ENCODE measurements at places on chromosomes 4 and X.

- no peak for DNase-seq
These were observed 46.9 kb upstream of the TLL1 start for GRCh38 chr4:165826166-165826565.

GRCh38 chr4:1055721-1056590, 44.5 kb downstream of the FGFRL1 start:
- DNase-seq = peak; percentile 80

DNA sequence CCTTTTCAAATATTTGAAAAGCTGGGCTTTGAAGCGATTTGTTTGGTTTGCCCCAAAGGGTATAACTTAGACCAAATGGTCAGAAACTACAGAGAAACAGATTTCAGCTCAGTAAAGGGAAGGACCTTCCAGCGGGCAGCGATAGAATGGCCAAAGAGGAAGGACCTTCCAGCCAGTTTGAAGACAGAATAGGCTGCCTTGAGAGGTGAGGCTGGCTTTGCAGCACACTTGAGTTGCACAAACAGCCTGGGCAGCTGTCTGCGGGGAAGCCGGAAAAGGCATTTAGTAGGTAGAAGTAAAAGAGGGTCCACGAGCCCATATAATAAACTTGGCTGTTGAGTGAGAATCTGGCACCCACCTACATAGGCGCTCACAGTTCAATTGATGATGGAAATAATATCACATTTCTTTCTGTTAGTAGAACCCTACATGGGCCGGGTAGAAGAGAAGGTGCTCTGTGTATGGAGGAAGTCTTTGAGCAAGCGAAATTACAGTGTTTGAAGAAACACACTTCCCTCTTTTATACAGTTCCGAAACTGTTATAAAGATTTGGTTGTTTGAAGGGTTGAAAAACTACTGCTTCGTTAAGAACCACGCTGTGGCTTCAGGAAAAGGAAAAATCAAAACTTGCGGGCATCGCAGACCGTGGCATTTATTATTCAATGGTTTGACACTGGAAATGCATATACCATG, 75.0 kb upstream of the SORBS2 start:
- DNase-seq = no peak

GRCh38 chr4:183867247-183867646, 37.9 kb upstream of the STOX2 start:
- DNase-seq = no peak

DNA sequence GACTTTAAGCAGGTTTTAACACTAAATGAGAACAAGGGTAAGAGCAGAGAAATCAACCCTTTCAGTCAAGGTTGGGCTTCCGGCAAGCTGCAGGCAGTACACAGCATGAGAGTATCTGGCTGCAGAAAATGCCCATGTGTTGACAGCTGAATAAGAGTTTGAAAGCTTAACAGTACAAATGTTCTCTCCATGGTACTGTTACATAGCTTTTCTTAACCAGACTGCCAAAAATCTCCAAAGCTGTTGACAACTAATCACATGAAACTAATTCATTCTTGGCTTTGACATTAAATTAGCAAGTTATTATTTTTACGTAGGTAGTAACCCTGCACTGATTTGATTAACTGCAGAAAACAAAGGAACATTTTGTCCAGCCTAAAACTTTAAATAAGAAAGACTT, 153.5 kb downstream of the SLC10A7 start:
- DNase-seq = no peak

GRCh38 chrX:119067023-119067739, 5.6 kb upstream of the CT47C1 start:
- DNase-seq = peak; percentile 2

- DNase-seq = no peak
These were observed 51.3 kb downstream of the RNF150 start for GRCh38 chr4:141081921-141082395.

DNA sequence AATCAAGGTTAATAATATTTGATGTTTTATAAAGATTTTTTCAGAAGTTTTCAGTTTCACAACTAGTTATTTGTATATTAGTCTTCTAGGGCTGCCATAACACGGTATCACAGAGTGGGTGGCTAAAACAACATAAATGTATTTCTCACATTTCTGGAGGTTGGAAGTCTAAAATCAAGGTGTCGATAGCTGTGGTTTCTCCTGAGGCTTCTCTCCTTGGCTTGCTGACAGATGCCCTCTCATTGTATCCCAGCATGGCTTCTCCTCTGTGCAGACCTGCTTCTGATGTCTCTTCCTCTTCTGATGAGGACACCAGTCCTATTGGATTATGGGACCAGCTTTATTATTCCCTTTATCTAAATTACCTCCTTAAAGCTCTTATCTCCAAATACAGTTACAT, 1456.6 kb downstream of the STIM2 start:
- no peak for DNase-seq

DNA sequence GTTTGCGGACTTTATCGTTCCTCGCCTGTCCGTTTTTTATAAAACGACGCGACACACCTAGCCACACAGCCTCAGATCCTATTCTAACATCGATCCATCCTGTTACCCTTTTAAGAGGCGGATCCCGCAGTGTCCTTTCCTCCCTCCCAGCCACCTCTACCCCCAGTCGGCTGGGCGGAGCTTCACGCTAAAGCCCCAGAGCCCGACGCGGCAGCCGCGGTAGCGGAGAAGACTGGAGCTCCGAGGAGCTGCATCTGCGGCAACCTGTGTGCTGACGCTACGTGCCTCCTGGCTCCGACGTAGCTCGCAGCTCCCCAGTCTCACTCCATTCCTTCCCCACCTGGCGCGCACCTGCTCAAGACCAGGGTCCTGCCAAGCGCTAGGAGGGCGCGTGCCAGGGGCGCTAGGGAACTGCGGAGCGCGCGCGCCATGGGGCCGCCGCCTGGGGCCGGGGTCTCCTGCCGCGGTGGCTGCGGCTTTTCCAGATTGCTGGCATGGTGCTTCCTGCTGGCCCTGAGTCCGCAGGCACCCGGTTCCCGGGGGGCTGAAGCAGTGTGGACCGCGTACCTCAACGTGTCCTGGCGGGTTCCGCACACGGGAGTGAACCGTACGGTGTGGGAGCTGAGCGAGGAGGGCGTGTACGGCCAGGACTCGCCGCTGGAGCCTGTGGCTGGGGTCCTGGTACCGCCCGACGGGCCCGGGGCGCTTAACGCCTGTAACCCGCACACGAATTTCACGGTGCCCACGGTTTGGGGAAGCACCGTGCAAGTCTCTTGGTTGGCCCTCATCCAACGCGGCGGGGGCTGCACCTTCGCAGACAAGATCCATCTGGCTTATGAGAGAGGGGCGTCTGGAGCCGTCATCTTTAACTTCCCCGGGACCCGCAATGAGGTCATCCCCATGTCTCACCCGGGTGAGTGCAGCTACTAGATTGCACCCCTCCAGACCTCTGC, at the start of gene RNF128:
Gene RNF128 (plus strand): TSS at position 217 of the 953 bp plus-strand sequence. CDS start 213 bp downstream, at position 430.
- DNase-seq = no peak

DNA sequence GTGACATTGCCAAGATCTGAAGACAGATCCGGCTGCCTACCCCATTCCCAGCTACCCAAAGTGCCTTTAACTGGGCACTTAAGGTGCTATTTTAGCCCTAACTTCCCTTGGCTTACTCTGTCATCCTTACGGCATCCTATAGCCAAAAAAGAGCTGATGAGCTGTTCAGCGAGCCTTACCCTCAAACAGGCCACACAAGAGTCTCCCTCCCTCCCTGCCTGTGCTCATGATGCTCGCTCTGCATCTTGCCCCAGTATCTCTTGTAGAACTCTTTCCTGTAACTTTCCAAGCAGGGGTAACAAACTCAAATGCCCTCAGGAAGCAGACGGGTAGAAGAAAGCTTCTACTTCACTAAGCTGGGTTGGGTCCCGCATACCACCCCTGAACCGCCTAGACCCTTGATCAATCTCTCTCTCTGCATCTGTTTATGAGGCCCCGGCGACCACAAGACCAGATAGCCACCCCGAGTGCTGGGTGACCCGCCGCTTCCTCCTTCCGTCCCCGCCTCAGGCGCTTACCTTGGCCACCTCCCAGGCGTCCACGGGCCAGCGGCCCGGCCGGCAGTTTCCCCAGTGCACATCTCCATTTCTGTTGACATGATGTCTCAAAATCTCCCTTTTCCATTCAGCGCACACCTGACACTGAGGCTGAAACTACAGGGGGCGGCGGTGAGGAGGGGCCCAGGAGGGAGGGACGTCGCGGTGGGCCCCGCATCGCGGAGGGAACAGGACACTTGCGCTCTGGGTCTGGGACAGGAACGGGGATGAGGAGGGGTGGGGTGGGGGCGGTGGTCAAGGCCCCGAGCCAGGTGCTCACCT, 663 bp downstream of the CXorf38 start:
- peak; percentile 8 for DNase-seq

- DNase-seq = no peak
These were observed 111.9 kb upstream of the UNC5C start for GRCh38 chr4:95660719-95661118.

GRCh38 chr4:1177274-1178141, 5.1 kb upstream of the SPON2 start:
- DNase-seq = no peak

DNA sequence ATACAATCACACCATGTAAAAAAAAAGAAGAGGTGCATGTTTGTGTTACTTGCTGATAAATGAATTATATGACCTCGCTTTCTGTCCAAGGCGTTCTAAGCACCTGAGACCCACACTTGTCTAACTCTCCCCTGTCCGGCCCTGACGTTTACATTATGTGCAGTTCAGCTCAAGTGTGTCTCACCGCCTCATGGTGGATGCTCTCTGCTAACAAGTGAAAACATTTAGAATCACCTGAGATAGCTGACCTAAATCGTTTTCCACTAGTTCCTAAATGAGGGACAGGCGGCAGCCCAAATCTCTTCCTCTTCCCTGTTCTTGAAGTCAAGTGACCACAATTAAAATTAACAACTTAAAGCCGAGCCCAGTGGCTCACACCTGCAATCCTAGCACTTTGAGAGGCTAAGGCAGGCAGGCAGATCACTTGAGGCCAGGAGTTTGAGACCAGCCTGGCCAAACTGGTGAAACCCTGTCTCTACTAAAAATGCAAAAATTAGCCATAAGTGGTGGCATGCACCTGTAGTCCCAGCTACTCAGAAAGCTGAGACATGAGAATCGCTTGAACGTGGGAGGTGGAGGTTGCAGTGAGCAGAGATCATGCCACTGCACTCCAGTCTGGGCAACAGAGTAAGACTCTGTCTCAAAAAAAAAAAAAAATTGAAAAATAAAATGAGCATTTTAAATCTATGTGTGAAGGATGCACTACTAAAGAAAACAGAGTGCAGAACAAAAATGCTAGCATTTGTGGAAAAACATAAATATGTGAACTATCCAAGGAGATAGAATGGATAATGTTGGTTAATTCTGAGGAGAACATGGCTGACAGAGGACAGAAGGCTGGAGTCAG, 3.9 kb upstream of the TIFA start:
- DNase-seq = no peak

GRCh38 chr4:3657902-3658529, 108.2 kb upstream of the ADRA2C start:
- DNase-seq = no peak

DNA sequence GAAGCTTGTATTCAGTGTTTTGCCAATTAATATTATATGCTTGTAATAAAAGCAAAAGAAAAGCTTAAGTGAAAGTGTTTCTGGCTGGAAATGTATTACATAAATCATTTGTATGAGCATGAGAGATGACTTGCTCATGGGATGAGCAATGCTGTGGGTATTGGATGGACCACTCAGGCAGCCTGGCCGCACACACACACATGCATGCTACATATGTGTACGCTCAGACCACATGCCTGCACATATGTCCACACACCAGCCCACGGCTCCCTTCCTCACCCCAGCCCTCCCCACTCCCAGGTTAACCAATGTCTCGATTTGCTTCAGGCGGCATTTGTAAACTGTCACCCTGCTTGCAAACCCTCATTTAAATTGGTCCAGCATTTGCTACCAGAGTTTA, 55.9 kb downstream of the CPLX1 start:
- no peak for DNase-seq

DNA sequence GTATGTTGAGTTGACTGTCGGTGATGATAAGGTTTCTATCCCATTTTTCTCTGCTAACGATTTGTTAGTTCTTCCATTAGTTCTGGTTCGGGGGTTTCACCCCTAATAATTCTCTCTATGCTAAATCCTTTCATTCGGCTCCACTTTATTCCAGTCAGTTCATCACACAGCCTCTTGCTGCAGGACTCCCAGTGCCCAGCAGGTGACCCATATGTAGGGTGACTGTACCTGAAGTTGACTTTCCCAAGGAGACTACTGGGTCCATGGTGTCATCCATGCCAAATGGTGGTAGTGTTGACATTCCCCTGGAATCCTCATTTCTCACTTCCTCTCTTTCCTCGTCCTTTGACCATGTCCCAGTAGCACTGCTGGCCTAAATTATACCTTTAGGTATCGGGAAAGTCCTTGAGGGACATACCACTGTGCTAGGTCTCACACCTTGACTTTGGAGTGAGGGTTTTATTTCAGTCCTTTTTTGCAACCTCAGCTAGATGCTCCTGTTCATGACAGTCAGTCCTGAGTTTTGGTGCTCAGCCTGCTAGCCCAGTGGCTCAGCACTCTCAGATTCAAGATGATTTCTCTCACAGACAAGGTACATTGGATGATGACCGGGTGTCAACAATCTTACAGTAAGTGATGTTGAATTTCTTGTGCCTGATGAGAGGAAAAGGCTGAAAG, 105.1 kb upstream of the ARHGAP24 start:
- DNase-seq = no peak

DNA sequence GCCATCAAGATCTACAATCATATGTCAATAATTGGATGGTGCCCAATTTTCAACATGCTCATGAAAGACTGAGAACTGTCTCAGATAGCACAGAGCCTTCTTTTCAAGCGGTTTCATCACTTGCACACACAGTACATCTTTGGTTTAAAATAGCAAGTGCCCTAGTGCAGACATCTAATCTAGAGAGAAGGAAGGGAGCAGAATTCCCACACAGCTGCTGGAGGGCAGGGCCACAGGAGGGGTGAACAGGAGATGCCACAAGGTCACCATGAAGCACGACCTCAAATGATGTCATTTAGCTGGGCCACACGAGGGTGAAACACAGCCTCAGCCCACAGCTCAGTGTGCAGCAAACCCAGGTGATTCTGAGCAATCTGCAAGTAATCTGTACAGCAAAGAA, 24.3 kb downstream of the LEF1 start:
- DNase-seq = no peak

DNA sequence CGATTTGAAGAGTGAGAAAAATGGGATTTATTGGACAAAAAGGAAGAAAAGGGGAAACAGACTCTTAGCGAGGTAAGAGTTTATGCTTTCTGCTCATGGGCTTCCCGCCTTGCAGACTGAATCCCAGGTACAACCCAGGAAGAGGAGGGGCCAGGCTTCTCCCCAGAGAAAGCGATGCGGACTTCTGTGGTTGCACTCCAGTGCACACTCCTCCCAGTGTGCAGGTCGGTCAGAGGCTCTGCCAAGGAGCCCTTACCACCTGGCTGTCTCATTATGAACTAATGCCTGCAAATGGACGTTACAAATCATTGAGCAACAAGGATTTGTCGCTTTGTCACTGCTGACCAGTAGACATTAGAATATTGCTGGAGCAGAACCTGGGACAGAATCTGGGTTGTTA, 39.9 kb upstream of the GLRA2 start:
- DNase-seq = no peak

GRCh38 chrX:12789976-12790375, 1.2 kb upstream of the PRPS2 start:
- no peak for DNase-seq

- no peak for DNase-seq
These were observed 139.3 kb downstream of the GPR143 start for GRCh38 chrX:9626379-9626778.

- DNase-seq = no peak
These were observed 23.5 kb downstream of the NLGN3 start for GRCh38 chrX:71168134-71168533.
